ENCODE measurements at places on chromosomes 7 and 10. TPM values are rescaled to one million over a fixed set of nuclear protein-coding genes. Genes with fewer than 3 reads are reported as not detected.

GRCh38 chr10:32980242-32980557 is 22.2 kb upstream of the ITGB1 start:
- peak overlapping the region; percentile 82 for H3K4me3 ChIP-seq
- peaks cover 39% of the 10 kb centered on the region for H3K36me3 ChIP-seq
- peaks cover 48% of the 10 kb centered on the region for H3K4me1 ChIP-seq

- H3K36me3 ChIP-seq: no peaks in the 10 kb centered on the region
- H3K4me1 ChIP-seq: no peaks in the 10 kb centered on the region
- no peak overlapping the region for H3K27ac ChIP-seq
- H3K27me3 ChIP-seq: peaks cover 11% of the 10 kb centered on the region
- no peak overlapping the region for H3K4me3 ChIP-seq
Observed at GRCh38 chr10:99610221-99610620, 10.0 kb downstream of the SLC25A28 start.

- H3K36me3 ChIP-seq: no peaks in the 10 kb centered on the region
- H3K27me3 ChIP-seq: peaks cover 18% of the 10 kb centered on the region
- H3K4me3 ChIP-seq: no peak overlapping the region
- no peak for DNase-seq
Observed at GRCh38 chr10:25707976-25708671, 225.9 kb upstream of the MYO3A start.

The LRRC4 gene
- not detected for total RNA-seq

The TMEM130 gene
- total RNA-seq: not detected

The ITPRID1 gene
- total RNA-seq: 0.95 TPM

GRCh38 chr10:132955479-132955878 is 13.1 kb upstream of the CFAP46 start:
- H3K27me3 ChIP-seq: peaks cover 47% of the 10 kb centered on the region
- no peaks in the 10 kb centered on the region for H3K36me3 ChIP-seq
- no peak overlapping the region for H3K4me3 ChIP-seq
- no peak overlapping the region for H3K27ac ChIP-seq

- no peaks in the 10 kb centered on the region for H3K36me3 ChIP-seq
- DNase-seq: no peak
- H3K27ac ChIP-seq: no peak overlapping the region
- no peaks in the 10 kb centered on the region for H3K4me1 ChIP-seq
- no peak overlapping the region for H3K4me3 ChIP-seq
Observed at GRCh38 chr10:36491926-36492325, 633.5 kb upstream of the ANKRD30A start.

The MBL2 gene
- total RNA-seq: not detected

DNA sequence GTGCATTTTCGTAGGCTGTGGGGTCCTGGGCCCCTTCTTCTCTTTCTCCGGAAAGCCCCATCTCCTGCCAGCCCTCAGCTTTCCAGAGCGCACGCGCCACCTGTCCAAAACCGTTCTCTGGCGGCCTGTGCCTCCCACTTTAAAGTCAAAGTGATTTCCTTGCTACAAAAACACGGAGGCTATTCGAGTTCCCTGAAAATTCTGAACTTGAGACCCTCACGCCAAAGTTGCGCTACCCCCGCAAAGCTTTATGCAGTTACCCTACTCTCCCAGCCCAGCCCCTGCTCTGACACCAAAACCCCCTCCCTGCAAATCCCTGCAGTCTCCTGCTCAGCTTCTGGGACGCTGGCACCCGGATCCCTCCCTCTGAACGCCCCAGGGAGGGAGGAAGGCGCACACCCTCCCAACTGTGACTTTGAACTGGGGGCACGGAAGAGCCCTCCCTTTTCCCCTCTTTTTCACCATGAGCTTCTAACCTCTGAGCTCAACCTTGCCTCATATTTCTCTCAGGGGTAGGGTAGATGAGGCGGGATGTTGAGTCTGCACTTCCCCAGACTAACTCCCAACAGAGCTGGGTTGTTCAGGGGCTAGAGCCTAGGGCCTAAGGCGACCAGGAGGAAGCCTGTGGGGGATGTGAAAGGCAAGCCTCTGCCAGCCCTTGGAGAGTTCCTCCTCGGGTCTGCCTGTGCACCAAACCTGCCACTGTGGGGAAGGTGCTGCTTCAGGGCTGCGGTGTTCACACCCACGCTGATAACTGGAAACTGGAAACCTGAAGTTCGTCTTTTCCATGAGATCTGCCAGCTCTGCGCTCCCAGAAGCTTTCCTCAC is 2.7 kb upstream of the PAX4 start:
- no peak for DNase-seq
- H3K27me3 ChIP-seq: peaks cover 94% of the 10 kb centered on the region
- no peak overlapping the region for H3K4me3 ChIP-seq
- H3K36me3 ChIP-seq: no peaks in the 10 kb centered on the region
- no peaks in the 10 kb centered on the region for H3K4me1 ChIP-seq
- H3K27ac ChIP-seq: no peak overlapping the region

The TRIM50 gene
- not detected for total RNA-seq

The TMEM196 gene
- total RNA-seq: not detected

The SYT15 gene
- total RNA-seq: 1.5 TPM

DNA sequence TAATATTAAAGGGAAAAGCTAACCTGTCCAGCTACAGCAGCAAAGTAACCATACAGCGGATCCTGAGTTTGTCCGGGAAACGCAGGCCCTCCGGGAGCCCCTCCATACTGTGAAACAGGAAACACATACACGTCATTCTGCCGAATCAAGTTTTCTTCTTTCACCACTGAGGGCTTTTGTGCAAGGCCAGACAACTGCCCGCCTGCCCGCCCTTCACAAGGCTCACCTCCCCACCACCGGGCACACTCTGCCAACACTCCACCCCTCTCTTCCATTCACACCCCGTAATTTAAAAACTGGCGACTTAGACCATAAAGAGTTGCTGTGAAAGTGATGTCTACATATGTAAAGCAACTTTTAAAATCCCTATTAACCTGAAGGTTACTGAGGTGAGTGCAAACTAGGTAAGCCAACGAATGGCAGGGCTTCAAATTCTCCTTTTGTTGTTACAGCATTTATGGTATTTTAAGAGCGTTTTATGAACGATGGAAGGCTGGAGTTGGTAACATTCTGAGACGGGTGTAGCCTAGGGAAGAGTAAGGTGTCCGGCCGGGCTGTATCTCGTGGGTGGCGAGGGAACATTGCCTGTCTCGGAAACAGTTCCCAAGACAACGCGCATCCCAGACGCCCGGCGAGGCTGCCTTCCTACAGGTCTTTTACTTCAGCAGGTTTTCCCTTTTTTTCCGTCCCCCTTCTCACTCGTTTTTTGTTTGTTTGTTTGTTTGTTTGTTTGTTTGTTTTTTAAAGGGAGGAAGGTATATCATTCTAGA is 817 bp downstream of the SRI start:
- no peaks in the 10 kb centered on the region for H3K27me3 ChIP-seq
- peaks cover 20% of the 10 kb centered on the region for H3K4me1 ChIP-seq
- H3K36me3 ChIP-seq: peaks cover 43% of the 10 kb centered on the region
- H3K27ac ChIP-seq: peak overlapping the region; percentile 83

The TAS2R41 gene
- not detected for total RNA-seq

The NANOS1 gene
- total RNA-seq: 6.8 TPM

DNA sequence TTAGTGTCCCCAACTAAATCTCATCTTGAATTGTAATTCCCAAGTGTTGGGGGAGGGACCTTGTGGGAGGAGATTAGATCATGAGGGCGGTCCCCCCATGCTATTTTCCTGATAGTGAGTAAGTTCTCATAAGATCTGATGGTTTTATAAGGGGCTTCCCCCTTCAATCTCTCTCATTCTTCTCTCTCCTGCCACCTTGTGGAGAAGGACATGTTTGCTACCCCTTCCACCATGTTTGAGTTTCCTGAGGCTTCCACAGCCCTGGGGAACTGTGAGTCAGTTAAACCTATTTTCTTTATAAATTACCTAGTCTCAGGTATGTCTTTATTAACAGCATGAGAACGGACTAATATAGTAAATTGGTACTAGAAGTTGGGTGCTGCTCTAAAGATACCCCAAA is 365.6 kb downstream of the ANKRD7 start:
- no peaks in the 10 kb centered on the region for H3K36me3 ChIP-seq
- no peak overlapping the region for H3K4me3 ChIP-seq
- H3K4me1 ChIP-seq: peaks cover 8% of the 10 kb centered on the region
- DNase-seq: peak; percentile 6

GRCh38 chr10:5319863-5320262 is 44.9 kb upstream of the UCN3 start:
- H3K36me3 ChIP-seq: no peaks in the 10 kb centered on the region
- H3K27me3 ChIP-seq: no peaks in the 10 kb centered on the region
- peaks cover 18% of the 10 kb centered on the region for H3K4me1 ChIP-seq
- H3K27ac ChIP-seq: no peak overlapping the region
- no peak for DNase-seq
- no peak overlapping the region for H3K4me3 ChIP-seq

The GPNMB gene
- 6.1 TPM for total RNA-seq

DNA sequence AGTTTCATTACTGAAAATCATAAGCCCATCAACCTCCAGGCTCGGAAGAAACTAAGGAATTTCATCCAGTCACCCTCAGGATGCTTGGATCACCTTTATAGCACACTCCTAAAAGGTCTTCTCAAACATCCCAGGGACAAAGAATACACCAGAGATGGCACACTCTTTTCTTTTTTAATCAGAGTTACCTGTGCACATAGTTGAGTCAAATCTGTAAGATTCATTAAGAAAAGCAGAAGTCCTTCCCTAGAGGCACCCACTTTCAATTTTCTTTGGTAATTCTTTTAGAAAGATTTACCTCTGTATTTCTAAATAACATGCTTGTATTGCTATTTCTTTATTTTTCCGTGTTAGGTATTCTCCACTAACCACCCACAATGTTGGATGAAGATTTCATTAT is 50.6 kb upstream of the IL6 start:
- H3K4me1 ChIP-seq: peaks cover 25% of the 10 kb centered on the region
- no peaks in the 10 kb centered on the region for H3K36me3 ChIP-seq
- no peaks in the 10 kb centered on the region for H3K27me3 ChIP-seq
- H3K27ac ChIP-seq: no peak overlapping the region

DNA sequence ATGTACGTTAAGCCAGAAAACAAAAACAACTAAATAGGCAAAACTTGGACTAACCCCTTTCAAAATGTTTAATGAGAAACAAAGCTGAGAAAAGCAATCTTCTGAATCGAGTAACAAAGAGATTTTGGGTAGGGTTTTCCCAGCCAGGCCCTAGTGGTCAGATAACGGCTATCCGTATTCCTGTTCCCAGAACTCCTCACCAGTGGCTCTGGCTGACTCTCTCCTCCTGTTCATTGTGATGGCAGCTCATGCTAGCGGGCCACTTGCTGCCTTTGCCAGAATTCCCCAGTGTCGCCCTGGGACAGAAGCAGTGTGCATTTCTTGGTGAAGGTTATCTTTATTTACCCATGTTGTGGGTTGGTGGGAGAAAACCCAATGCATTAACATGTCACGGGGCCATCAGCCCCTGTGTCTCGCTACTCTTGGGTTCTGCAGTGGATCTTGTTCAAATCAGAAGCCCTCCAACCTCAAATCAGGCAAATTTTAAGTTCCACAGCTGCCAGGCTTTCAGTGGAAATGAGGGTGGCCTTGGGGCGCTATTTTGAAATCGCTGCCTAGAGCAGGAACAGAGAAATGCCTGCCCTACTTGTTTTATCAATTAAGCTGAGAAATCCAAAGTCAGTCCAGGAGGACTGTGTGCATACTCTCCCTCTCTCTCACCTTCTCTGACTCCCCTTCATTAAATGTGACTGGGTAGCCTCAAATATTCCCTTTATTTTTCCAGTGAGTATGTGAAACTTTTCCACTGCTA is 164.5 kb upstream of the NPVF start:
- H3K36me3 ChIP-seq: no peaks in the 10 kb centered on the region
- H3K4me3 ChIP-seq: no peak overlapping the region
- H3K27me3 ChIP-seq: peaks cover 40% of the 10 kb centered on the region
- H3K4me1 ChIP-seq: peaks cover 23% of the 10 kb centered on the region
- H3K27ac ChIP-seq: no peak overlapping the region
- no peak for DNase-seq

GRCh38 chr10:60384011-60384410 is 5.7 kb downstream of the ANK3 start:
- H3K4me3 ChIP-seq: no peak overlapping the region
- peaks cover 4% of the 10 kb centered on the region for H3K36me3 ChIP-seq
- no peak for DNase-seq
- H3K27me3 ChIP-seq: no peaks in the 10 kb centered on the region
- no peak overlapping the region for H3K27ac ChIP-seq

DNA sequence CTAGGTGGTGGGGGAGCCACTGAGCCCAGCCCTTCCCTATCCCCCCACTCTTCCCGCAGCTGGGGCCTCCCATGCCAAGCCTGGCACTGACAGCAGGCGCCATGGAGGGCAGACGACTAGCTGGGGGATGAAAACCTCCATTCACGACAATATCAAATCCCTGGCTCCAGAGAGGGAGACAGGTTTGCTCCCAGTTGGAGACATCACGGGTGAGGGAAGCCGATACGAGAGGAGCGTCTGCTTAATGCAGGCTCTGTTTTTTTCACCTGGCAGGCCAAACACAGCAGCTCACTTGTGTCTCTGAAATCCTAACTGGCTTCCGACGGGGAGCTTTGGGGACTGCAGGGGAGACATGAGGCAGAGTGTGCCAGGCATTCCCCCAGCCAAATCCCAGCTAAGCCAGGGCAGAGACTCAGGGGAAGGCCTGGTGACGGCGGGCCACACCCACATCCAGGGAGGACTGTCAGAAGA is 307.4 kb upstream of the ZMIZ1 start:
- no peak for DNase-seq
- no peak overlapping the region for H3K27ac ChIP-seq
- peaks cover 16% of the 10 kb centered on the region for H3K4me1 ChIP-seq
- peaks cover 5% of the 10 kb centered on the region for H3K36me3 ChIP-seq
- peaks cover 29% of the 10 kb centered on the region for H3K27me3 ChIP-seq

The TMEM178B gene
- 1.5 TPM for total RNA-seq

DNA sequence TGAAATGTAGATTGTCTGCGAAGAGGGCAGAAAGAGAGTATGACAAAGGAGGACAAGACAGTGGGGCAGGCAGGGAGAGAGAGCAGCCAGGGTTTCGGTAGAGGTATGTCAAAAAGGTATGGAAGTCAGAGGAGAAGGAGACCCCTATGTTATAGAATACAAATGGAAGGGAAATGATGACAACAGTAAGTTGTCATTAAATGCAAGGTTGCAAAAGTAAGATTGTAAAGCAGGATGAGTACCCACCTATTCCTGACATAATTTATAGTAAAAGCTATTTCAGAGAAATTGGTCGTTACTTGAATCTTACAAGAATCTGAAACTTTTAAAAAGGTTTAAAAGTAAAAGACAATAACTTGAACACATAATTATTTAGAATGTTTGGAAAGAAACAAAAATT is 126.3 kb downstream of the CFTR start:
- H3K27ac ChIP-seq: peak overlapping the region; percentile 83
- no peak for DNase-seq
- peak overlapping the region; percentile 16 for H3K4me3 ChIP-seq
- peaks cover 74% of the 10 kb centered on the region for H3K36me3 ChIP-seq
- H3K27me3 ChIP-seq: no peaks in the 10 kb centered on the region
- peaks cover 29% of the 10 kb centered on the region for H3K4me1 ChIP-seq

The SPDYE6 gene
- not detected for total RNA-seq
